EH (cell line): ENCODE measurements at places on chromosomes 1 and 21.

DNA sequence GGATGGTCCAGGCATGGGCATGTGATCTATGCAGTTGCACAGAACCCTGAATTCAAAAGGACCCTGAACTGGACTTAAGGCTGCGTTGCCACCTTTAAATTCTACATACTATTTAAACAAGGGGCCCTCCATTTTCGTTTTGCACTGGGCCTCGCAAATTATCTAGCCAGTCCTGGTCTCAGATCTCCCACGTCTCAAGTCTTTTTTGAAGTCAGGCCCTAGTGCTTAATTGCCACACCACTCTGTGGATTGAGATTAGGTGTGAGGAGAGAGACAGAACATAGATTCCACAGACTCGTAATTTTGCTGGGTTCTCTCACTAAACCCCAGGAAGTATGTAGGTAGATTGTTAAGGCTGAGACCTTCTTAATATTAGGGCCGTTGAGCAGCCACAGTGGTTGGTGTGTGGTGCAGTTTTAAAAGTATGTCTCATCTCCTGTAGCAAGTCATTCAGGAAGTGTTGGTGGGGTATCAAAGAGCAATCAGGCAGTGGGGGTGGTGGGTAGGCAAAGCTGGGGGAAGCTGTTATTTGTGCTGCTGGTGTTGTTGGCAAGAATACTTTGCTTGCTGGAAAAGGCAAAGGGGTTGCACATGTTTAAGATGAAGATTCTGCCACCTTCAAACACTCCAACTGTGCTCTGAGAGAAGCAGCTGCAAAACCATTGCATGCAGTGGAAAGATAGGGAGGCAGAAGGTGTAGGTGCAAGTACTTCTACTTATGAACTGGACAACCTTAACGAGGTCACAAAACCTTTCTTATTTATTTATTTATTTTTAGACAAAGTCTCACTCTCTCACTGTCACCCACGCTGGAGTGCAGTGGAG, 11.2 kb downstream of the CD84 start:
- no peak for DNase-seq

DNA sequence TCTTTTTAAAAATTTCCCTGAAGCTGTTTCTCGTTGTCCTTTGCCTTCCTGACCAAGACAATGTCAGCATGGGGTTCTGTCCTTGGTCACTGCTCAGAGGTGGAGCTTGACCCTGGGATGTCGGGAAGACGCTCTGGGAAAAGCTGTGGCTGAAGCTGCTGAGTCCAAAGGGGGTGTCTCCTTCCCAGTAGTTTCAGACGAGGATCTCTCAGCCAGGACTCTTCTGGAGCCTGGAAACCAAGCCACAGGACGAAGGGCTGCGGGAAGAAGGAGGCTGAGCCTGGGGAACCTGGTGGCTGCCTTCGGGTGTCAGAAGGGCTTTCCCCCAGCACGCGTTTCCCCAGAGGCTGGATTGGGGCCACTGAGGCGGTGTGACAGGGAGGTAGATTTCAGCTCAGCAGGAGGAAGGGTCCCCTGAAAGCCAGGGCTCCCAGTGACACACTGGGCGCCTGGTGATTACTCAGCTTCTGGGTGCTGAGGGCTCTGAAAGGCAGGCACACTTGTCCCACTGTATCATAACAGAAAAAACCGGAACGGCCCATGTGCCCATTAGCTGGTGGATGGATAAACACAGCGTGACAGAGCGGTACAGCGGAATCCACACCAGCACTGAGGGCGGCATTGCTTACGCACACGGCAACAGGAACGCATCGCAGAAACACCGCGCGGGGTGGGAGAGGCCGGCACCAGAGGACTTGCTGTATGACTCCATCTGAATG, 5.0 kb upstream of the KRTAP12-1 start:
- no peak for DNase-seq

GRCh38 chr1:68623700-68624099, 126.8 kb upstream of the DEPDC1 start:
- no peak for DNase-seq

GRCh38 chr21:35226968-35227744, 178.1 kb upstream of the RUNX1 start:
- no peak for DNase-seq

GRCh38 chr1:55190109-55190508, 25.1 kb downstream of the USP24 start:
- DNase-seq: no peak

DNA sequence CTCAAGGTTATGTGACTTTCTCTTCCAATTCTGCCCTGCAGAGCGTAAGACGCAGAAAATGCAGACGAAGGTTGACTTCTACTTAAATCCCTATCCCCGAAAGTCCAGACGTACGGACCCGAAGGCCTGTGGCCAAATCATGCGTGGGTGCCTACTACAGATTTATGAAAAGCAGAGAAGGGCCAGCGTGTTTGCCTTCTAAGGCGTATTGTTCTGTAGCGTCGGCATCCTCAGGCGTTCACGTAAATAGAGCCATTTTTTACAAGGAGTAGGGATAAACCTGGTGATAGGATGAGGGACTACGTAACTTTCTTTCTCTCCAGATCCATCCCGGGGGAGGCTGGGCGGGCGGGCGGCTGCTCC, 222 bp upstream of the GIPC2 start:
- DNase-seq: no peak

DNA sequence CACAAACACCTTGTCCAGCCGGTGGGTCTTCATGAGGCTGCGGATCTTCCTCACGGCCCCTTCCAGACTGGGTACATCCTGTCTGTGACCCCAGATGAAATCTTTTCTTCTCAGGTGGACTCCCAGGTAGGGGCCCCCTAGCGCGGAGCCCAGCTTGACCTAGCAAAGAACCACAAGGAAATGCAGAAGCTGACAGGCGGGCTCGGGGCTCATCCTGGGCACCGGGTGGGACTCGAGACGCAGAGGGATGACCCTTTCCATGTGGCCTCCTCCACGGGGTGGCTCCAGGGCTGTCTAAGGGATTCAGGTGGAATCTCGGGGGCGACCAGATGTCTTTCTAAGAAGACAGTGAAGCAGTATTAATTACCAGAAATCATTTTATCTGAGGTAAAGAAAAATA, 17.8 kb downstream of the POFUT2 start:
- DNase-seq: no peak

GRCh38 chr1:182684116-182684828, at the start of gene RGS8:
RGS8 (minus strand) TSS chr1:182684587; CDS start chr1:182669649, 14,938 bp downstream.
- no peak for DNase-seq

DNA sequence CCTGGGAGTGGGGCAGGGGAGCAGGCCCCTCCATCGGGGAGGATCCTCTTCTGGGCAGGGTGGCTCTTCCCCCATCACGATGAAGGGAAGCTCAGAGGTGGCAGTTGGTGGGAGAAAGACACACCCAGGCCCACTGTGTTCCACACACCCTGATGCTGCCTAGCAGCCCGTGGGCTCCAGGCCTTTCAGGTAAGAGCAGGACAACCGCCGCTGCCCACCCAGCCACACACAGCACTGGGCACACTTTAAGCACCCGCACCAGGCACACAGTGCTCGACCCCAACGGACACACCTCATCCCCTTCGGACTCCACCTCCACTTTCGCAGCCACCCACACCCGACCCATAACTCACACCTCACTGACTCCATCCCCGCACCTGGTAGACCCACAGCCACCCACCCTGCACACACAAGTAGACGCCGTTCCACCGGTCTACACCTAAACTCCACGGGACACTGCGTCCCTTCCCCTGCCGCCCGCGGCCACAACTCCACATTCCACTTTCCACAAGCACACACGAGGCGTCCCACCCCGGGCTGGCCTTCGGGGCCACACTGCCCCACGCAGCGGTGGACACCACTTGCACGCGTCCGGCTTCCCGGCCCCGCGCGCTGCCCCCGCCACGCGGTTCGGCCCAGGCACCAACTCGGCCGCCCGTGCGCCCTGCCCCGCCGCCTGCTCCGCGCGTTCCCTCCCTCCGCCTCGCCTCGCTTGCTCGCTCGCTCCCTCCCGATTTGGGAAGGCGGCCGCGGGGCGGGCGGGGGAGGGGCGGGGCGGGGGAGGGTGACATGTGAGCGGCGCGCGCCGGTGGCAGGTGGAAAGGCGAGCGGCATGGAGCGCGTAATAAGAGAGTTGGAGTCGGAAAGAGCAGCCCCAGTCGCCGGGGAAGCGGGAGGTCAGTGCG, at the start of gene KCNQ4:
Gene KCNQ4 (plus strand): TSS at position 787 of the 905 bp plus-strand sequence. CDS start 307 bp downstream, outside the sequence.
- DNase-seq: peak; percentile 36

- peak; percentile 13 for DNase-seq
Measured at GRCh38 chr1:113949007-113949406, 19.9 kb downstream of the HIPK1 start.

DNA sequence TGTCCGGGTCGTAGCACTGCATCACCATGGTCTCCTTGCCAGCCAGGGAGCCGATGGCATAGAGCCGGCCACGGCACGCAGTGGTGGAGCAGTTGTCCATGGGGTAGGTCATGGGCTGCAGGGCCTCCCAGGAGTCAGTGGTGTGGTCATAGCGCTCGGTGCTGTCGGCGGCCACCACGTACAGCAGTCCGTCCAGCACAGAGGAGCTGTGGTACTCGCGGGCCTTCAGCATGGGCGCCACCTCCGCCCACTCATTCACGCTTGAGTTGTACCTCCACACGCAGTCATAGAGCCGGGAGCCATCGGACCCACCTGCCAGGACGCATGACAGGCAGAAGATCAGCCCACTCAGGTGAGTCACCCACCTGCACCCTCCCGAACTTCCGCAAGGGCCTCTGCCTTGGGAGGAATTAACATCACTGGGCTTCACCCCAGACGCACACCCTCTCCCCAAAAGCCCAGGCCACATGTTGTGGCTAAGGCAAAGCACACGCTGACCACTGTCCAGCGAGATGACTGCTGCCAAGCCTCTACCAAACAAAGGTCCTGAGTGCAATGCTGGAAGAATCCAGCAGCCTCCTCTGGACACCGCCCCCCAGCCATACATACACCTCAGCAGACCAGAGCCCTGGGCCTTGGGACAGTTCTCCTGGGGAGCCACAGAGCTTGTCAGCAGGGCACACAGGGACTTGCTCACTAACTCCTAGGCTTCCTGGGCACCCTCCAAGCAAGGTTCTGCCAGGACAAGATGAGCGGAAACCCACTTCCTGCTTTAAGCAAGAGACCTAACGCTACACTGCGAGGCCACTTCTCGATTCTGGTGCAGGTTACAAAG, 3.3 kb downstream of the KLHL21 start:
- DNase-seq: peak; percentile 23

GRCh38 chr1:219774386-219774785, 154.0 kb downstream of the SLC30A10 start:
- no peak for DNase-seq

- DNase-seq: no peak
Measured at GRCh38 chr1:155171836-155172731, 1.0 kb downstream of the KRTCAP2 start.

DNA sequence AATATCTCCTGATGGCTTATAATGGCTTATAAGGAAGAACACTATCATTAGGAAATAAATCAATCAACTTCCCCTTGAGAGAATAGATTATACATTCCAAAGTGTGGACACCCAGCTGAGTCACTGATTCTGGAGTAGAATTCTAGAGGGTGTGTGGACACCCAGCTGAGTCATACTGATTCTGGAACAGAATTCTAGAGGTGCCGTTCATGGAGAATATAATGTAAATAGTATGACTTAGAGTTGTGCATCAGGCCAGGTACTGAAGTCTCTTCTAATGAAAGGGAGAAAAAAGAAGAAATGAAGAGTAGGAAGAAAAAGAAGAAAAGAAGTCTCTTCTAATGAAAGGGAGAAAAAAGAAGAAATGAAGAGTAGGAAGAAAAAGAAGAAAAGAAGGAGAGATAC, 2.4 kb upstream of the USP33 start:
- peak; percentile 77 for DNase-seq

DNA sequence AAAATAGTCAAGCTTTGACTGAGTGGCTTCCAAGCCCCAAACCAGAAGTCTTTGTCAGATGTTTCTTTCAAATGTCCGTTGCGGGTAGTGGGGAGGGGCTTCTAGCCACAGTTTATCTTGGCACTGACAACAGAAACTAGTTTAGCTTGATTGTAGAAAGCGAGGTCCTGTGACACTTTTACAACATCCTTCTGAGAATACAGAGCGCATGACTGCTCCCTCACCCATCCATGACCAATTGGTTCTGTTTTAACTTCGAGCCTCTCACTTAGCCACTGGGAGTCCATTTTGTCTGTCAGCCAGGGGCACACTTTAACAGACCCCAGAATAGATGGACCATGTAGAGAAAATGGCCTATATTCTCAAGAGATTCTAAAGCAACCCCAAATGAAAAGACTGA, 199.2 kb upstream of the ST6GALNAC5 start:
- DNase-seq: no peak

GRCh38 chr1:195045072-195045471, 1563.2 kb downstream of the KCNT2 start:
- no peak for DNase-seq

DNA sequence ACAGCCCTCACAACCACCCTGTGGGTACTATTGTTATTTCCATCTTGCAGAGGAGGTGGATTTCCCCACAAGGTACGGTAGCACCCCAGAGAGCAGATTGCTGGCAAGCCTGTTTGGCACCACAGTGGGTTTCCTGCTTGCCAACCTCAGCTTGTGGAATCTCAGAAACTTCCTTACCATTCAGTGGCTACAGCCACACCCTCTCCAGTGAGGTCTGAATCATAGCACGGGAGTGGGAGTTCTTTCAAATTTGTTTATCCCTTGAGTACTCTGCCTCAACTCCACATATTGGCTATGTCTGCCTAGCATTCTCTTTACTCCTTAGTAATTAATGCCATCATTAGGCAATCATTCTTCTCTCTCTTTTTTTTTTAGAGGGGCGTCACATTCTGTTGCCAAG, 162.1 kb downstream of the PTPRU start:
- DNase-seq: no peak

- no peak for DNase-seq
Measured at GRCh38 chr1:25831569-25832196, 11.9 kb downstream of the MTFR1L start.

DNA sequence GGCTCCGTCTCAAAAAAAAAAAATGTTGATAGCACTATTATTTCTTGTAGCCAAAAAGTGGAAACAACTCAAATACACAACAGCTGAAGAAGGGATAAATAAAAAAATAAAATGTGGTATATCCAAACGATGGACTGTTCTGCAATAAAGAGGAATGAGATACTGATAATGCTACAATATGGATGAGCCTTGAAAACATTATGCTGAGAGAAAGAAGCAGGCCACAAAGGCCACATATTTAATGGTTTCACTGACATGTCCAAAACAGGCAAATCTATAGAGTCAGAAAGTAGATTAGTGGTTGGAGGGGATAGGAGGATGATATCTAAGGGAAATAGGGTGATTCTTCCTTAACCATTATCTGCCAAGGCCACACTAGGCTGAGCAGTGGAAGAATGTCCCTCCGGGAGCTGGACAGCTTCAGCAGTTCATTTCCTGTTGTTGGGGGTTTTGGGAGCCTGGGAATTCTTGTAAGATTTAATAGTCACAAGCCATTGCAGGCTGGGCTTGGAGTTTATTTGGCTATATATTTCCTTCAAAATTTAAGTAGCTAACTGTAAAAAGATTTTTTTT, 53.5 kb downstream of the ST3GAL3 start:
- DNase-seq: peak; percentile 71

GRCh38 chr1:33133478-33134105, 48.3 kb downstream of the TRIM62 start:
- no peak for DNase-seq

- no peak for DNase-seq
Measured at GRCh38 chr1:31653717-31654473, 9.2 kb upstream of the PEF1 start.
